CD8-positive, alpha-beta T cell (primary cell): ENCODE measurements at places on chromosomes 6 and 20. TPM values are rescaled to one million over a fixed set of nuclear protein-coding genes. Genes with fewer than 3 reads are reported as not detected.

DNA sequence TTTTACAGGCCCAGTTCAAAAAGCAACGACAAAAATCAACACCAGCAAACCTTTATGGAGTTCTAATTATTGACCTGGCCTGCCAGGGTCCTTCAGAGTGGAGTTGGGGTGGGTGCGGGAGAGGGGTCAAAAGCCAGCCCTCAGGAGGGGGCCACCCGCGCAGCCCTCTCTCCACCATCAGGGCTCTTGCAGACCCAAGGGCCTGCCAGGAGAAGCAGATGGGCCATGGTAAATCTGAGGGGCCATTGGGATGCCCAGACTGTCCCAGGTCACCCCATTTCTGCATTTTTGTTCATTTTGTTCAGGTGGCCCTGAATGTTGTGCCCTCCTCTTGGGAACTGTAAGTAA is 88.4 kb downstream of the DHX35 start:
- DNase-seq, result no peak

GRCh38 chr6:37131104-37131959 is 38.6 kb upstream of the PIM1 start:
- no peak for DNase-seq

GRCh38 chr6:20805021-20805420 is 270.8 kb downstream of the CDKAL1 start:
- DNase-seq, result no peak

DNA sequence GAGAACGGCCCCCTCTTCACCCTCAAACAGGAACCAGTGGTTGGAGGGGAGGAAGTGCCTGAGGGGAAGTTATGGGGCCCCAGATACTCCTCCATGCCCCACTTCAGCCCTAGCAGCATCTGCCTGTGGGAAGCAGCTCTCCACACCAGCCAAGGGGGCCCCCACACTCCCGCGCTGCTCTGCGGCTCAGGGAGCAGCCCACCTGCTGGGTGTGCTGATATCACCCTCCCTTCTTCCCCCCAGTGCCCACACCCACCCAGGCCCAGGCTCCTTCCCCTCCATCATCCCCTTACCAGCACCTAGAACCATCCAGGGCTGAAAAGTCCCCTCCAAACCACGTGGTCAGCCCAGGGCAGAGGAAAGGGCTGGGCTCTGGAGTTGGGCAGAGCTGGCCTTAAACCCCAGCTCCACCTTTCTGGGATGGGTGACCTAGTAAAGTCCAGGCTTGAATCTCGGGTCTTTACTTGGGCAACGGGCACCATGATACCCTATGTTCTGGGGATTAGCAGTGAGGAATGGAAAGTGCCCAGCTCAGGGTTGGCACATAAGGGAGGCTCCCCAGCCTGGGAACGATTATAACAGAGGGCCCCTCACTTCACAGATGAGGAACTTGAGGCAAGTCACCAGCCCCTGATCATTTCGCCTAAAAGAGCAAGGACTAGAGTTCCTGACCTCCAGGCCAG is 663 bp downstream of the LST1 start:
- no peak for DNase-seq

- DNase-seq, result no peak
Measured at GRCh38 chr6:107956181-107956580, 1.8 kb downstream of the SEC63 start.

GRCh38 chr20:2101057-2101864 is at the start of gene STK35:
STK35 (plus strand) TSS chr20:2101827; CDS start chr20:2101882, 55 bp downstream.
- DNase-seq, result peak; percentile 19

DNA sequence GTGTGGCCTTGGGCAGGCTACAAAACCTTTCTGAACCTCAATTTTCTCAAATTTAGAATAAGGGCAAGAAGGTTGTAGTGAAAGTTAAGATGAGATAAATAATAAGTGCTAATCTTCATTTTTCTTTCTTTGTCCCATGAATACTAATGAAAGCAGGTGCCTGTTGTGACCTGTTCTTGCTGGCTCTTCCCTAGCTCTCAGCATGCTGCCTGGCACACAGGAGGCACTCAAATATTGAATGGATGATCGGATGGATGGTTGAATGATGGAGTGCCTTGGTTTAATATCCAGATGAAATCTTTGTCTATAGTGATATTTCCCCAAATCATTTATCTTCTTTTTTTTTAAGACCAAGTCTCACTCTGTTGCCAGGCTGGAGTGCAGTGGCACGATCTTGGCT is 15.0 kb downstream of the PBOV1 start:
- DNase-seq, result no peak

- DNase-seq, result no peak
Measured at GRCh38 chr6:148780918-148781436, 34.1 kb downstream of the UST start.

- peak; percentile 27 for DNase-seq
Measured at GRCh38 chr6:170147832-170148708, 142.8 kb downstream of the DLL1 start.

Gene WFDC12
- not detected for total RNA-seq

Gene PRPH2
- not detected for total RNA-seq

Gene PROKR2
- not detected for total RNA-seq

Gene MOXD1
- not detected for total RNA-seq
